ENCODE measurements at places on chromosomes 16 and 17.

DNA sequence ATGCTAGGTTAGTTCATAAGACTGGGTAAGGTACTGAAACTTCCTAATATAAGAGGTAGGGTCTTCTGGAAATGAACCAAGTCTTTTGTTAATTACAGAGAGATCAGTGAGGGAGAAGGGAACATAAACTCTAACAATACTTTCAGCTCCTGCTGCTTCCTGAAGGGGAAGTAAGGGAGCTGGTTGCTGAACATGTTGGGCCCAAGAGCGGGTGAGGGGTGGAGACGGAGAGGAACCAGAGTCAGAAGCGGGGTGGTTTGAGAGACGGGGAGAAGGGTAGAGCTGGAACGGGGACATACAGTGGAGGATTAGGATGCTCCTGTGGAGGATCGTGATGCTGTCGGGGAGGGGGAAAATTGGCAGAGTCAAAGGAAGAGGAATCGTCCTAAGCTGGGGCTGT, 11.5 kb upstream of the ZNF747 start:
- DNase-seq, result no peak

DNA sequence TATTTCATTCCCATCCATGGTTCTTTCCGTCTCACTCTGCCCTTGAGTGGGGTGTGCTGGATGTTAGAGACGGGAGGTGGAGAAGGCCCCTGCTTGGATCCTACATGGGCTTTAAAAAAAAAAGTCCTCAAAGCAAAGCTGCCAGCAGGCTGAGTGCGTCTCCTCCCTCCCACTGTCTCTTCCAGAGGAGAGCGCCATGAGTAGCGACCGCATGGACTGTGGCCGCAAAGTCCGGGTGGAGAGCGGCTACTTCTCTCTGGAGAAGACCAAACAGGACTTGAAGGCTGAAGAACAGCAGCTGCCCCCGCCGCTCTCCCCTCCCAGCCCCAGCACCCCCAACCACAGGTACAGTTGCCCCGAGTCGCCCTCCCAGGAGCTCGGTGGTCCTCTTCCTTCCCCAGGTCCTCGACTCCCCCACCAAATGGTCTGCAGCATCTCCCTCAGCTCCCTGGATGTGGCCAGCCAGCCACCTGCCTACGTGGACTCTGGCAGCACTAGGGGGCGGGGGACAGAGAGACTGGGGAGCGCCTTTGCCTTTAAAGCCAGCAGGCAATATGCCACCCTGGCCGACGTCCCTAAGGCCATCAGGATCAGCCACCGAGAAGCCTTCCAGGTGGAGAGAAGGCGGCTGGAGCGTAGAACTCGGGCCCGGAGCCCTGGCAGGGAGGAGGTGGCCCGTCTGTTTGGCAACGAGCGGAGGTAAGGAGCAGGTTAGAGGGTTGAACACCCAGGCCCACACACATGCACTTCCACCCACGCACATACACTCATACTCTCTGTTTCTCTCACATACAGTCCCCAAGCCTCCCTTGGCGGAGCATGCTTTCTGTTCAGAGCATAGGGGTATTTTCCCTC, 68.2 kb downstream of the PLD6 start:
- DNase-seq, result no peak

GRCh38 chr16:49581630-49582298, 208.2 kb downstream of the C16orf78 start:
- DNase-seq, result no peak

DNA sequence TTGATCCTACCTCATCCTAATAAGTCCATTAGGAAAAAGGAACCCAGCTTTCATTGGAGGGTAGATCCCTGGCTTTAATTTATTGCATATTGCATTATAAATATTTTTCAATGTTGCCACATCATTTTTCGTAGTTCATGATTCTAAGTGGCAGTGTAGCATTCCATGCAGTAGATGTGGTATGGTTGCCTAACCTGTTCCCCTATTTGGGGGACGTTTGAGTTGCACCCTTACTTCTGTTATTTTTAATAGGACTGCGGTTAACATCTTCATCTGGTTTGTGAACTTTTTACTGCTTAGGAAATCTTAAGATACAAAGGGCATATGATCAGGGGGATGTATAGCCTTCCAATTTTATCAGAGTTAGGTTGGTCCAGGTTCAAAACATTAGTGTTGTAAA, 5.4 kb downstream of the SCPEP1 start:
- DNase-seq, result no peak

- no peak for DNase-seq
These were observed 77.1 kb downstream of the STX8 start for GRCh38 chr17:9498490-9498889.

- DNase-seq, result peak; percentile 39
These were observed 1.2 kb downstream of the GRB2 start for GRCh38 chr17:75404223-75404730.

DNA sequence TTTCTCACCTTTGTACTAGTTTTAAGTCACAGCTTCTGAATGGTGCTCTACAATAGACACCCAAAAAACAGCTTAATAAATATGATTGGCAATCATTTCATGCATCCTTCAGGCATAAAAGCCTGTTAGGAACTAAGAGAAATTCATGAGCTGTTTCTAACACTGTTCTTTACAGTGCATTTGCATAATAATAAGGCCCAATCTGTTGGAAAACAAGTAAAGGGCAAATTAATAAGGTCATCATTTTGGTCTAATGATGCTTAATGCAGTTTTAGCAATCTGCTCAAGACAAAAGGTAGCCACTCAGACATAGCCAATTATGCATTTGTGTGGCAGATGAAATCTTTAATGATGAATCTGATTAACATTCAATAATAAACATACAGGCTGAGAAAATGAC, 55.5 kb upstream of the NACA2 start:
- DNase-seq, result no peak

- DNase-seq, result no peak
These were observed 45.2 kb downstream of the TOX3 start for GRCh38 chr16:52501746-52502145.

DNA sequence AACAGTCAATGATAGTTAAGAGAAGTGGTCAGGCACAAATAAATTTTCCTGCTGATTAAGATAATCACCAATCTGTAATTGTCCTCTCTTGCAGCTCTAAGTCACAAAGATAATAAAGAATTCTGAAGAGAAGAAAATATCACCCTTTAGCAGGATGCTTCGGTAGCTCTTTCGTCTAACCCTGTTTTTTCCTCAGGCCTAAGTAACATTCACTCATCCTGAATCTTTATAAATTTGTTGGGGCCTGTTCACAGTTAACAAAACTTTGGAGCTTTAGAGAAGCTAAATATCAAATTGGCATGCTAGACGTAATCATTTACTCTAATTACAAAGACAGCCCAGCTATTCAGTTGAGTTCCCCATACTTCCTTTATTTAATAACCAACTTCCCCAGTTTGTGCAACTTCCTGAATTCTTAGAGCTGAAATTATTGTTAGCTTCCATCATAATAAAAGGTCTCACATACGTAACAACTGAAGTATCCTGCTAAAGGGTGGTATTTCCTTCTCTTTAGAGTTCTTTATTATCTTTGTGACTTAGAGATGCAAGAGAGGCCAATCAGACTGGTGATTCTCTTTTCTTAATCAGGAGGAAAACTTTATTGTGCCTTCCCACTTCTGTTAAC, 118.6 kb downstream of the TANGO6 start:
- DNase-seq, result no peak

GRCh38 chr16:22117609-22118008, 25.3 kb downstream of the VWA3A start:
- no peak for DNase-seq

DNA sequence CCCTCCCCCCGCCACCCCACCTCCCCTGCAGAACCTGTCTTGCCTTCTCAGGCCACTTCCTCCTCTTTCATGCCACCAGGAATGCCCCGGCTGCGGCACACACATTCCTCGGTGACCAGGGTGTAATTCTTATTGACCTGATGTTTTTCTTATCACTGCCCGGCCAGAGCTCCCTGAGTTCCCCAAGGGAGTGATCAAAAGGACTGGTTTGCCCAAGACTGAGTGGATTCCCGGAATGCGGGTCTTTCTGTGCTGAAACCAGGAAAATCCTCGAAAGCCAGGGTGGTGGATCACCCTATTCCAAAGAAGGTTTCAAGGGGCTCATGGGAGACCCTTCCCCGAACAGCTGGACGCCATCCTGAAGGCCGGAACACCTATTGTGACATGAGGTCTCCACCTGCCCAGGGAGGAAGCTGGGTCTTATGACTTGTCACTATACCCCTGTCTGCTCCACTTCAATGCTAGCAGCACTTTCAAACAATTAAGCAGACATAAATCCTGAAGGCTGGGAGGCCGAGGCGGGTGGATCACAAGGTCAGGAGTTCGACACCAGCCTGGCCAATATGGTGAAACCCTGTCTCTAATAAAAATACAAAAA, 53.0 kb upstream of the RPL38 start:
- no peak for DNase-seq

DNA sequence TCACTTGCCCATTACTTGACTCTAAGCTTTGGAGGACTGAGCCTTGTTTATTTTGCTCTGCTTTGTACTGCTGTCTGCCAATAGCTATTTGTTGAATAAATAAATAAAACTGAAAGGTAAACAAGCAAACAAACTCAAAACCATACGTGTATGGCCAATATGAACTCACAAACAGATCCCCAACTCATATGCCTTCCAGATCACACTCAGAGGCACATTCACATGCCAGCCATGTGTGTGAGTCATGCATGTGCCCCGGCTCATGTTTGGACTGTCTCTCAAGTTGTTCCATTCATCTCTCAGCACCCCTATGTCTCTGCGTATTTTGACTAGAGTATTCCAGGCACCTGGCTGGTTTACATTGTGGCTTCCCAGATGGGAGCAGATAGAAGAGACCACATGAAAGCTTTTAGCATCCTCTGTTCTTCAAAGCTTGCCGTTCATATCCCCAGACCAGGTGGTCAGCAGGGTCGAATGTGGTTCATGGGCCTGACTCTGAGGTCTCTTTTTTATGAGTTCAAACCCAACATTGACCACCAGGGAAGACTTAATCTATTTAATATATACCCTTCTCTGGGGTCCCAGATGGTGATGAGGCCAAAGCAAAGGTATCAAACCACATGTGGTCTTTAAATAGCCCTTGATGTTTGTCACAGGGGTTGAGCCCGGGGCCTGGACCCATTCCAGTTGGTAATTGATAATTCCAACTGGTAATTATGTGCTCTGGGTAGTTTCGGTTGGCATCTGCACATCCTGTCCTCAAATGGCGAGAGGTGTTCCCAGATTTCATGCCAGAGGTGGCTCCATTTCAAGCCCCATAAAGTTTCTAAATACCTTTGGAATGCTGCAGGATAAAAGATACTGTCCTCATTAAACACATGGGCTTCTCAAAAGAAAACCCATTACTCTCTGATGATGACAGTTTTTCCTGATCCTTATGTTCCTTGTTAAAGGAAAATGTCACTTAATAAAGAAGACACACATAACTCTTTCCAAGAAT, 287.3 kb upstream of the MAF start:
- no peak for DNase-seq

DNA sequence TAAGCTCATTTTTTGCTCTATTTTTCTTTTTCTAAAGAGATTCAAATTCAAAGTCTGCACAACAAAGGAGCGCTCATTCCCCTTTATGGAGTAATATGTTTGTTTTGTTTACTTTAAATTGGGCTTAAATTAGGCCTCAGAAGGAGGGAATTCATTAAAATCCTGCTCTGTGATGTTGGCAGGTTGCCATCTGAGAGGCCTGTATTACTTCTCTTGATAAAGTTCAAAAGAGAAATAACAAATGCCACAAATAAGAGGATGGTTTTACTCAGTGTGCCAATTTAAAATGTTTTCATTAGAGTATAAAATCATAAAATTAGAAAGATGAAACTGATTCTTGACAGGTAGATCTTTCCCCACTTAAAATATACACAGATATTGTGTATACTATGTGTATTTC, 54.5 kb upstream of the HLF start:
- DNase-seq, result no peak

DNA sequence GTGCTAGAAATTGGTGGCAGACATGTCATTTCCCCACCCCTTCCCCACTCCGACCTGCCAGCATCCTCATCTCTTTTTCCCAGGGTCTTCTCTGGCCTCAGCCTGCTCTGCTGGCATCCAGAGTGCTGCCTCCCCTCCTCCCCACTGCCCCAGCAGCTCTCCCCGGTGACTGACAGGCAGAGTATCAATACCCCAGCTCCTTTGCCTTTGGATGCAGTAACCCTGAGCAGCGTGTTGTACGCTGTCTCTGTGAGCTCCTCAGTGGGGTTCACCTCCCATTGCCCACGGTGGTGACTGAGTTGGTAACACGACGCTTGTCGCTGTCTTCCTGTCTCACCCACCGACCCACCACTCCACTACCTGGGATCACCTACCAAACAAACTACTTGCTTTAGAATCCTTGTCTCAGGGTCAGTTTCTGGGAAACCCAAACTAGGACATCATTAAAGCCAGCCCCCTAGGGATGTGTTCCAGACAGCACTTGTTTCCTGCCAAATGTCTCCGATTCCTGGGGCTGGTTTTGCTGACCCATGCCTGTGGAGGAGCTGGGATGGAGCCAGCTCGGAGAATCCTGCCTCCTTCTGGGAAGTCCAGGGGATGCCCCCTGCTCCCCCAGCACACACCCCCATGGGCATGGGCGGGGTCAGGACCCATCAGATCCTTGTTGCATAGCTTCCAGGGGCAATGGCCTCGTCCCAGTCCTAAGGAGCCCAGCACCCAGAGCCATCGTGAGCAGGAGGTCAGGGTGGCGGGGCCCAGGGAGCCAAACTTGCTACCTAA, 8.3 kb upstream of the SBK1 start:
- DNase-seq, result no peak

GRCh38 chr17:63138713-63139112, 172.7 kb downstream of the TANC2 start:
- no peak for DNase-seq

DNA sequence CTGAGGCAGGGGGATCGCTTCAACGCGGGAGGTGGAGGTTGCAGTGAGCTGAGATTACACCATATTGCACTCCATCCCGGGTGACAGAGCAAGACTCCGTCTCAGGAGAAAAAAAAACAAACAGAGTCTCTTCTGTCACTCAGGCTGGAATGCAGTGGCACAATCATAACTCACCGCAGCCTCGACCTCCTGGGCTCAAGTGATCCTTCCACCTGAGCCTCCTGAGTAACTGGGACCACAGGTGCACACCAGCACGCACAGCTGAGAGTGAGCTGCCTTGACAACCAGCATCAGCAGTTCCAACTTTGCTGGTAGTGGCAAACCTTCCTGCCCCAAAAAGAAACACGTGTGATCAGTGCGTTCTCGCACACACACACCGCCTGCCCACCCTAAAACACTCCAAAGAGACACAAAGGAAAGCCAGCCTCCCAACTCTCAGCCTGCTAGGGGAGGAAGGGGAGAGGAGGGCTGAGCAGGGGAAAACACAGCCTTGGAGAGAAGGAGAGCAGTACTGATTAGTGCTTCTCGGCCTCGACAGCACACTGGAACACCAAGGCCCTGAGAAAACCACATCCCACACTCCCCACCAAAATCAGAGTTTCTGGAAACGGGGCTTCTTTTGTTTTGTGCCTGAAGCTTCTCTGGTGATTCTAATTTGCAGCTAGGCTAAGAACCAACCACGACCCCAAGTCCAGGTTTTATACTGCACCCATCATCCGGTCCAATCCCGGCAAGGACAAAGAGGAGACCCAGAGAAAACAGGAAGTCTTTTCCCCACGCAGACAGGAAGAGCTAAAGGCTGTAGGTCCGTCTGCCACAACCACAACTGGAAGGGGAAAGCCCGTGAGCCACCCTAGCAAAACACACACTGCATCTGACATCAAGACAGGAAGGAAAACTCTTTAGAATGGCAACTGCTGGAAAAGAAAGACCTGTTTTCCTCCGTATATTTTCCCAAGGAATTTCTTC, 28.8 kb downstream of the ZCCHC14 start:
- peak; percentile 37 for DNase-seq
